Stimulated activated CD8-positive, alpha-beta memory T cell treated with anti-CD3 and anti-CD28 coated beads, Interleukin-4, amount 100 ng/mL, for 4 hours (primary cell): ENCODE measurements at places on chromosomes 13 and 19.

GRCh38 chr13:97386801-97387484 is 47.0 kb upstream of the RAP2A start:
- no peak for DNase-seq

DNA sequence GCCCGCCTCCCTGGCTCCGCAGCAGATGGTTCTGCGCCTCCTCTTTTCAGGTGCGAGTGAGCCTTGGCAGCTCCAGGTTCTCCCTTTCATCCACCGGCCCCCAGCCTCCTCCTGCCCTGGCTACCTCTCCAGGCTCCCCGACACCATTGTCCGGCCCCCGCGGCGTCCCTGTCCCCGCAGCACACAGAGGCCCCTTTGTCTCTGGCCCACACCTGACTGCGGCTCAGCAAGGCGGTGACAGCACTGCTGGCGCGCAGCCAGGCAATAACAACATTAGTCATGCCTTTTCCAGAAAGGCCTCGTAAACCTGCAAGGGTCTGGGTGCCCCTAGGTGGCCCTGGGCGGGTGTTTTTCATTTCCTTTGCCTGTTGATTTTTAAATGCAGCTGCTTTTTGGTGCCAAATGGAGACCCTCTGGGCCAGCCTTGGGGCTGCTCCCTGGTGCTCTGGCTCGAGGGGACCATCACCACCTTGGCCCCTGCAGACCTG is 73.2 kb upstream of the MEDAG start:
- DNase-seq, result peak; percentile 2

GRCh38 chr19:55494172-55494761 is 6.0 kb downstream of the SSC5D start:
- DNase-seq, result no peak

- no peak for DNase-seq
These were observed 19.7 kb downstream of the ACOD1 start for GRCh38 chr13:76968041-76968440.

DNA sequence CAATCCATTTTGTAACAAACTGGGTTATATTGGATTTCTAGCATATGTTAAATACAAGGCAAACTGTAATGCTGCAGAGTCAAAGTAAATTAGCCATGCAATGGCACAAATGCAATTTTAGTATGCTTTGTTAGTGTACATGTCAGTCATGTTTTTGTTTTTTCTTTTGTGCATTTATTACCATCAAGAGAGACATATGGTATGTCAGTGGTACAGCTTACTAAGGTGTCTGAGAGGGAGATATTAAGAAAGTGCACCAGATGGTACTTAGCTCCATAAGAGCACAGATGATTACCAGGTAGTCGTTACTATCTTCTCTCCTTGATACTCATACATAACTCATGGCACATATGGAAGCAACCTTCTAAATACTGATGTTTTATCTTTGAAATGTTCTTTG is 550.3 kb downstream of the GPC5 start:
- DNase-seq, result no peak

DNA sequence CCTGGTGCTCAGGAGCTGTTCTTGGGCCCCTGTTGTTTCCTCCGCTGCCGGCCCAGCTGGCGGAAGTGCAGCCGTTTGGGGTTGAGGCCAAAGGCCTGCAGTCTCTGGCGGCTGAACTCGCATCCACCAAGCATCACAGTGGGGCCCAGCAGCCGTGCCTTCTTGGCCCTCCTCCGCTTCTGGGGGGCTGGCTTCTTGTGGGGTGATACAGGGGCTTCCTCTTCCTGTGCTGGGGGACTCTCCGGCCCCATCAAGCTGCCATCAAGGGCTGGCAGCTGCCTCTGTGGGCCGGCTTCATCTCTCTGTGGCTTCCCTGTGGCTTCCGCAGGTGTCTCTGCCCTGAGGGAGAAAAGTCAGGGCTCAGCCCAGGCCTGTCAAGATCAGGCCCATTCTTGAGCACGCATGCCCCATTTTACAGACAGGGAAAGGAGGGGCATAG is 10.3 kb downstream of the ATG4D start:
- DNase-seq, result no peak

DNA sequence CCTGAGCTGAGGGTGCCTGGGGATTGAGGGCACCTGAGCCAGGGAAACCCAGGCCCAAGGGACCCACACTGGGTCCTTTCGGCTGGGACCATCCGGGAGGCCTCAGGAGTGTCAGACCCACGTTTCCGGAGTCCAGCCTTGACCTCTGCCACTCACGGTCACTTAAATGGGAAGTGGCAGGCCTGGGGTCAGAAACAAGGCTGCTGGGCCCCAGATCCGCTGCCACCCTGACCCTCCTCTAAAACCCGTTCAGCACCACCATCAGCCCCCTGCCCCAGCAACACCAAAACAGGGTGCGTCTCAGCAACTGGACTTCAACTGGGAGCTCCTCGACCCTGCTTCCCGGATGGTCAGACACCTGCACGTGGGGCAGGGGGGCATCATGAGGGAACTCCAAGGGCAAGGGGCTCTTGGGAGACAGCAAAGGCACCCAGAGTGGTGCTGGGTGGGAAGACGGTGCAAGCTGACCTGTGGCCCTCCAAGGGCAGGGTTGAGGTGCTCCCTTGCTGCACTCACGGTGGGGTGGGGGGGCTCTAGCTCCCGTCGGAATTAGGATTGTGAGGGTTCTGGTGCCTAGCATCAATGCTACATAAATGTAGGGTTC is 1.2 kb upstream of the PLPP2 start:
- no peak for DNase-seq

GRCh38 chr13:110902370-110902769 is 12.5 kb downstream of the ANKRD10 start:
- DNase-seq, result no peak

DNA sequence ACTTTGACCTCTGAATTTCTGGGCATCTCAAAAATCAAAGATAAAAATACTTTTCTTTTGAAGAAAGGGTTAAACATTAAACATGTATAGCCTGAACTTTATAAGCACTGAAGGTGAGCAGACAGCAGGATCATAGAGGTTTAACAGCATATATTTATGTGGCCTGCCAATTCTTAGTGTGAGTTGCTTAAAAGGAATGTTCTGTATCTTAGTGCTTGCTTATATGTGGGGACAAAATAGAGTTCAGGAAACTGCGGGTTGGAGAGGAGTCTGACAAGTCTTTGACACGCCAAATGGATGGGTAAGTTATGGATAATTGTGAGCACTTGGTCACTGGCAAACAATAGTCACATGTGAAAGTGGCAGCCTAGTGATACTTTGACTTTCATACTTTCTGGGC is 1419.4 kb upstream of the SPRY2 start:
- no peak for DNase-seq

DNA sequence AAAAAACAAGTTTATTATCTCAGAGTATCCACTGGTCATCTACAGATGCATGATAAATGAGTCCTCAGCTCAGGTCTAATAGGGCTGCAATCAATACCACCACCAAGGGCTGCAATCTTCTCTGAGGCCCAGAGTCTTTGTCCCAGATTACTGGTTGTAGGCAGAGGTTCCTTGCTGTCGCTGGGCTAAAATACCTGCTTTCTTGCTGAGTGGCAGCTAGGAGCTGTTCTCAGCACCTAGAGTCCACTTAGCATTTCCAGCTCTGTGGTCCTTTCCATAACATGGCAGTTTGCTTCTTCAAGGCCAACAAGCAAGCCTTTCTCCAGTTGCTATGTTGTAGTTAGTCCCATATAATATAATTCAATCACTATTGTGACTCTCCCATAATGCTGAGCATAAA is 351.3 kb downstream of the SLITRK1 start:
- no peak for DNase-seq

DNA sequence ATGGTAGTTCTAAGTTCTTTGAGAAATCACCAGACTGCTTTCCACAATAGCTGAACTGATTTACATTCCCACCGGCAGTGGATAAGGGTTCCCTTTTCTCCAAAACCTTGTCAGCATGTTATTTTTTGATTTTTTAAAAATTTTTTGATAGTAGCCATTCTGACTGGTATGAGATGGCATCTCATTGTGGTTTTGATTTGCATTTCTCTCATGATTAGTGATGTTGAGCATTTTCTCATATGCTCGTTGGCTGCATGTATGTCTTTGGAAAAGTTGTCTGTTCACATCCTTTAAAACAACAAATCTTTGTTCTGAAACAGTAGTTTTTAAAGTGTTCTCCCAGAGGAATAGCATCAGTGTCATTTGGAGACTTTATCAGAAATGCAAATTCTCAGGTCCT is 77.5 kb upstream of the POMP start:
- DNase-seq, result no peak

DNA sequence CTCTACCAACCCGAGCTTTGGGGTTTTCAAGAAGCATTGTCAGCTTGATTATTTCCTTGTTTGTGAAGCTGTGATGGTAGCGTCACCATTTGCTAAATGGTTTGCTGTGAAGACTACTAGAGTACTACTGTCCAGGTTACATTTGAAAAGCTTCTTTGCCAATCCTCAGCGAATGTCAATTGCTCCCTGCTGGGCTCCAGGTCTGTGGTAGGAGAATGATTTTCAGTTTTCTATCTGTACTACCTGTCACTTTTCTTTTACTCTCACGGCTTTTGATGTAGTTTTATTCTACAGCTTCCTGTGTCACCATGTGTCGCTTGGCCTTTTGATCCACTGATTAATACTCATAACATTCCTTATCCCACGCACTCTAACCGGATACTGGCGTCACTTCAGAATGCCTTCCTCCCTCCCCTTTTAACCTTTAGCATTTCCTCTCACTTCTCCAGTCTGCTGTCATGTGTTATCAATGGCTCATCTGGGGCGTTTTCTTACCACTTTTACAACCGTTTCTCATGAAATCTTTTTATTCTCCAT is 7.5 kb upstream of the GPR183 start:
- DNase-seq, result no peak

DNA sequence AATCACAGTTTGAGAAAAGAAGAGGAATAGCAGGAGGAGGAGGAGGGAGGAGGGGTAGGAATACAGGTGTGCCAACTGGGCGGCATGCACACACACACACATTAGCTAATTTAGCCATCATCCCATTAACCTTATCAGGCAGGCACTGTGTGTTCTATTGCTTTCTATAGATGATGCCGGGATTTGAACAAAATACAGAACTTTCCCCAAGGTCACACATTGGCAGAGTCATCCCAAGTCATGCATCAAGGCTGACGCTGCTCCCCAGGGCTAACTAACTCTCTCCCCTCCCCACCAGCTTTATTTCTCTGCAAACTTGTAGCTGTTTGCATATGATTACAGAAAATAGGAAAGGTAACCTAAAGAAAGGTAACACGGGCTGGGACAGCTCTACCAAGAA is 83.0 kb downstream of the NUFIP1 start:
- DNase-seq, result no peak

GRCh38 chr19:33304371-33304759 is 2.0 kb upstream of the CEBPA start:
- DNase-seq, result no peak

- DNase-seq, result no peak
These were observed 11.5 kb upstream of the TNFSF9 start for GRCh38 chr19:6519289-6519688.

- no peak for DNase-seq
These were observed 205.8 kb downstream of the LMO7 start for GRCh38 chr13:75841905-75842304.
